K562 (cell line): ENCODE measurements at places on chromosomes 12 and 14. TPM values are rescaled to one million over a fixed set of nuclear protein-coding genes. Genes with fewer than 3 reads are reported as not detected.

DNA sequence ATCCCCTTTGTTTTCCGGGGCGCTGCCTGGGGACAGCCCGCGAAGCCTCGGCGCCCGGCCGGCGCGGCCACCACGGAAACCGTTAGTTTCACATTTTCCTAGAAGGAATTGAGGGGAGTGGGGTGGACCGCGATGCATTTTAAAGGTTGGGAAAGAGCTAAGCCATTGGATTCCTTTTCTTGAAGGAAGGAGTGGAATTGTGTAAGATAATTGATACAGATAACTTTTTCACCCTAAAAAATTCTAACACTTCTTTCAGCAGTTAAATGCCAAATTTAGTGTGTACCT, 137.1 kb downstream of the MON2 start:
- DNase-seq = no peak

DNA sequence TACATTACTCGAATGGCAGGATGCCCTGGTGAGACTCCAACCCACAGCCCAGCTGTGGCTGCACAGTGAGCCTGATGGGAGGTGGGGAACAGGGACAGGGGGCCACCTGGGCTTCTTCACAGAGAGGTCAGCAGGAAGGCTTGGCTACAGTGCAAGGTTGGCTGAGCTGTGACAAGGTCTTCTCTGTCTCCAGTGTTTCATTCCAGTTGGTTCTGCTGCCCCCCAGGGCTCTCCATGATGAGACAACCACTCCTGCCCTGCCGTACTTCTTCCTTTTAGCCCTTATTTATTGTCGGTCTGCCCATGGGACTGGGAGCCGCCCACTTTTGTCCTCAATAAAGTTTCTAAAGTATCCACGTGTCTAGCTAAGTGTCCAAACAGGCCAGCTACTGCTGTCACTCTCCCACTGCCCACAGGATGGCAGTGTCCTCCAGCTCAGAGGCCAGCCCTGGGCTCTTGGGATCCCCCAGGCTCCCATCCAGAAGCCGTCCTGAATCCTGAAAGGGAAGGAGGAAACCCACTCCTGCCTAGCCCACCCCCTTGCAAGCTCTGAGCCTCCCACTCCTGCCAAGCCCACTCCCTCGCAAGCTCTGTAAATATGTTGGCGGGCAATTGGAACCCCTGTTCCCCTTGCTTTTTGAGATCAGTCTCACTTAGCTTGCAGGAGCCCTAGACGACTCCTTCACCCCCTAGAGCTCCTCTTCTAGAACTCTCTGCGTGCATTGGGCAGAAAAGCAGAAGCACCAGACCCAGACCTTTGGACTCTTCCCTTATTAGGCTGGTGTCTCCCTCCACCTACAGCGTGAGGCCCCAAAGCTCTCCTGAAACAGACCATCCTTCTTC, 5.4 kb downstream of the C1QL4 start:
- DNase-seq = peak; percentile 75

DNA sequence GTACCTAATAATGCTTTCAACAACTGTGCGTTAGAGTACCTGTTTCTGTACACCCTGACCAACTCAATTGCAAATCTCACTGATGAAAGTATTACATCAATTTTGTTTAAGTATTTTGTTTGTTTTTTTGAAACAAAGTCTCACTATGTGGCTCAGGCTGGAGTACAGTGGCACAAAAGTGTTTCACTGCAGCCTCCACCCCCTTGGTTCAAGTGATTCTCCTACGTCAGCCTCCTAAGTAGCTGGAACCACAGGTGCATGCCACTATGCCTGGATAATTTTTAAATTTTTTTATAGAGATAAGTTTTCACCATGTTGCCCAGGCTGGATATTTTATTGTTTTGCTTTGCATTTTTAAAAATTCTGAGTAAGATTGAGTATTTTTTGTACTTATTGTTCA, 46.7 kb downstream of the YEATS4 start:
- no peak for DNase-seq

DNA sequence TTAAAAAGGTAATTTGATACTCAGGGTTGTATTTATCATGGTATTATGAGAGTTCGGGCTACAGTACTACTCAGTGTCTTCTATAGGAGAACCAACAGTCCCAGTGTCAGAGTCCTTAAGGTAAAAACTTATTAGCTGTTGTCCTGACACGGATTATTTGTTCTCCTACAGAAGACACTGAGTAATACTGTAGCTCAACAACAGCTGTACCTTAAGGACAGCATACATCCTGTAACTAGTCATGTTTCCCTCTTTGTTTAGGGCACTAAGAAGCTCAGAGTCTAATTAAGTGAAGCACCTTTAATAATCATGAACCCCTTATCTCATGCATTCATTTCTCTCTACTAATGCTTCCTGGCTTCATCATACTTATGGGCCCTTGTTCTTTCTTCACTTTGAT, 33.9 kb downstream of the ARF6 start:
- no peak for DNase-seq

DNA sequence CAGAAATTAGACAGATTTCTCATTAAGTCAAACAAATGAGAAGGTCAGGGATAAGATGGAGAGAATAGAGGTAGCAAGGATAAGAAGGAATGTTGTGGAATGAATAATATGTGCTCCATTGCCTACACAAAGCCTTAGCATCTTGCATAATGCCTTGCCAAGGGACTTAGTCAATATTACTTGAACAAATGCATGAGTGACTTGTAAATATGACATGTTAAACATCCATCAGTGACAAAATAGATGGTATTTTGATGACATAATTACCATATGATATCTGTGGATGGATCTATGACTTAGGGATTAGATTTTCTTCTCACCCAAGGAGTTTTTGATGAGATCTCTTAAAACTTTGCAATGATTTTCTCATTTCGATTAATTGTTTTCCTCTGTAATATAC, 194.1 kb upstream of the RASSF8 start:
- no peak for DNase-seq

- DNase-seq = no peak
Measured at GRCh38 chr12:69984241-69984640, 159.2 kb downstream of the MYRFL start.

DNA sequence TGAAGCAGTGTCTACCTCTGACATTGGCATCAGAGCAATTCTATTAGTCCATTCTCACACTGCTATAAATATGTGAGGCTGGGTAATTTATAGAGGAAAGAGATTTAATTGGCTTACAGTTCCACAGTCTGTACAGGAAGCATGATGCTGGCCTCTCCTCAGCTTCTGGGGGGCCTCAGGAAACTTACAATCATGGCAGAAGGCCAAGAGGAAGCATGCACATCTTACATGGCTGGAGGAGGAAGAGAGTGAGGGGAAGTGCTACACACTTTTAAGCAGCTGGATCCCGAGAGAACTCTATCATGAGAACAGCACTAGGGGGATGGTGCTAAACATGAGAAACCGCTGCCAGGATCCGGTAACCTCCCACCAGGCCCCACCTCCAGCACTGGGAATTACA, 25.7 kb upstream of the SEL1L start:
- no peak for DNase-seq

DNA sequence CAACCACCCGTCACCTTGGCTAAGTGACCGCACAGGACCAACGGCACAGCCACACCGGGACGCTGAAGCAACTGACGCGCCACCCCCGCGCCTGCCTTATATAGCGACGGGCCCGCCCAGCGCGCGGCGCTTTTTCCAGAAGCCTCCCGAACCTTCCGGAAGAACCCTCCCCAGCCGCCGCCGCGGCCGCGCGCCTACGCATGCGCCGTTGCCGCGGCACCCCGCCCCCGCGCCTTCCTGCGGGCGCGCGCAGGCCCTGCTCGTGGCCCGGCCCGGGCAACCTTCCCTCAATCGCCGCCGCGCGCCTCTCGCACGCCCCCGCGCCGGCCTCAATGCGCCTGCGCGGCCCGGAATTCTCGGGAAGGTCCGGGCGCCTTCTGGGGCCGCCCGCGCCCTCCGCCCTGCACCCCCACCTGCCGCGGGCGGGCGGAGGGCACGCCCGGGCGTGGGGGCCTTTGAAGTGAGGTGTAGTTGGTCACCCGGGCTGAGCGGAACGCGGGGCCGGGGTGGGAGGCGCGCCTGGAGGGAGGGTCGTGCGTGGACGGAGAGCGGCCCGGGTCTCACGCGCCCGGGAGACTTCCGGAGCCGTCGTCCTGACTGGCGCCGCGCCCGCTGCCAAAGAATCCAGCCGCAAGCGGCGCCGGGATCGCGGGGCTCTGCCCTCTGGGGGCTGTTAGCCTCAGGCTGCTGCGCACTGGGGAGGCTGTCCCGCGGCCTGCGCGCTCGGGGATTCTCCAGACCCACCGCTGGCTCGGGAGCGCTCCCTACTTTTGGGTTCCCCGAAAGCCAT, at the start of gene HSP90AA1:
TSS of gene HSP90AA1 (minus strand) at position 73 of the 790 bp plus-strand sequence. CDS start 666 bp downstream, outside the sequence.
- DNase-seq = peak; percentile 93

DNA sequence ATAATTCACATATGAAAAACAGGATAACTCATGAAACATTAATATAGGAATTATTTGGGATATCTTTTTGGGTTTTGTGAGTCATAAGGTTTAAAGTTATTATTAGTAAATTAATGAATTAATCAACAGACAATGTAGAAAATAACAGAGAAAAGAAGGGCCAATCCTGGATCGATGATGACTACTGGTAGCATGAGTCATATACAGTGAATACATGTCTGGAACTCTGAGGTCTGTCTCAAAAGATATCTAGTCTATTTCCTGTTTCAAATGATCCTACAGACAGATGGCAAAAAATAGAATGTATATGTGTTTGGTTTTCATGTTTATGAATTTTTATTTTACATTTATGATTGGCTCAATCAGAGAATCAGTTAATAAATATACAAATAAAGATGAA, 86.4 kb upstream of the RTL1 start:
- no peak for DNase-seq

- DNase-seq = no peak
Measured at GRCh38 chr14:99479160-99479905, 1.3 kb downstream of the SETD3 start.

- no peak for DNase-seq
Measured at GRCh38 chr12:125373375-125373774, 308.1 kb downstream of the AACS start.

DNA sequence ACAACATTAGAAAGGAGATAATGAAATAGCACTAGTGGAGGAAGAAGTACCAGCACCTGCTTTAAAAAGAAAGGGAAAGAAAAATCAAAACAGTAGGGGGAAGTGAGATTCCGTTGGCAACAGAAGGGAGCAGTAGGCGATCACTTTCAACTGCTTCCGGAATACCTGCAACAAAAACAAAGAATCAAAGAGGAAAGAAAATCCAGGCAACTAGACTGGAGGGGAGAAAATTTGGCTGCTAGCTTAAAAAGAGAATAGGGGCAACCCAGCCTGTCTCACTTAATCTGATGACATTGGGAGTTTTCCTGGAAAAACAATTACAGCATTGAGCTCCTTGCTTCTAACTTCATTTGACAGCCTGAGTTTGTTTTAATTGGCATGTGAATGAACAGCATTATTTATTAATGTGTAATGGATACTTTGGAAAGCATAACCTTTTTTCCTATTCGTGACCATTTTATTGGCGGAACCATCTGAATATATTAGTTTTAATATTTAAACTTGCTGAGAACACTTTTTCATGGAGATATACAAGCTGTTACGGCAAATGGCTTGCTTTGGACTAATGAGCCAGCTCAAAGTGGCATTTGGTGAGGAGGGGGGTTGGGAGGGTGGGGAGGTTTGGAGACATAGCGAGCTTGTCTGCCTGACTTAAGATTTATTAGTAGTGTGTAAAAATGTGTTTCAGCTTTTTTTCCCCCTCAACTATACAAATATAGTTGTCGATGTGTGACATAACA, 2.5 kb upstream of the DACT1 start:
- no peak for DNase-seq

GRCh38 chr14:100062590-100062989, 2.6 kb upstream of the EVL start:
- no peak for DNase-seq

GRCh38 chr12:46100551-46101484, 110.4 kb upstream of the SCAF11 start:
- DNase-seq = no peak

DNA sequence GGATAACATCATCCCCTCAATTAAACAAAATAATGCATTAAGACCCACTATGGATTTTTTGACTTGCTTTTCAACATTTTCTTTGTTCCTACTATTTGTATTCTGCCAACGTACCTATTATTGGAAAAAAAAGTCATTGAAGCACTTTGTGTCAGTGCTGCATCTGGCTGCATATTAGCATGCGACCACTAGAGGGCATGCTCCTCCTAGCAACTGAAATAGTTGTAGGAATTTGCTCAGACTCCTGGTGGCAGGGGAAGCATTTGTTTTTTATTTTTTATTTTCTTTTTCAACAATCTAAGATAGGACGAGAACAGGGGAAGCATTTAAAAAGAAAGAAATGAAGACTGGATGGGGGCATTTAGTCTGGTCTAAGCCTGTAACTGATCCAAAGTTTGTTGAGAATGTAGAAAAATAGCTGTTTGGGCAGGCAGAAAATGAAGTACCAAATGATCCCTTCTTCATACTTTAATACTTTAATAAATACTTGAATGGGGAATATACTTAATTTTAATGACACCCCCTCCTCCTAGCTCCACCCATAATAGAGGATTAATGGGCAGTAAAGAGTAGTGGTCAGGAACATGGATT, 14.5 kb upstream of the CLEC4A start:
- DNase-seq = peak; percentile 75

GRCh38 chr12:106135781-106136180, 3.0 kb downstream of the NUAK1 start:
- no peak for DNase-seq

- no peak for DNase-seq
Measured at GRCh38 chr14:81535396-81536164, 1.9 kb upstream of the SEL1L start.

DNA sequence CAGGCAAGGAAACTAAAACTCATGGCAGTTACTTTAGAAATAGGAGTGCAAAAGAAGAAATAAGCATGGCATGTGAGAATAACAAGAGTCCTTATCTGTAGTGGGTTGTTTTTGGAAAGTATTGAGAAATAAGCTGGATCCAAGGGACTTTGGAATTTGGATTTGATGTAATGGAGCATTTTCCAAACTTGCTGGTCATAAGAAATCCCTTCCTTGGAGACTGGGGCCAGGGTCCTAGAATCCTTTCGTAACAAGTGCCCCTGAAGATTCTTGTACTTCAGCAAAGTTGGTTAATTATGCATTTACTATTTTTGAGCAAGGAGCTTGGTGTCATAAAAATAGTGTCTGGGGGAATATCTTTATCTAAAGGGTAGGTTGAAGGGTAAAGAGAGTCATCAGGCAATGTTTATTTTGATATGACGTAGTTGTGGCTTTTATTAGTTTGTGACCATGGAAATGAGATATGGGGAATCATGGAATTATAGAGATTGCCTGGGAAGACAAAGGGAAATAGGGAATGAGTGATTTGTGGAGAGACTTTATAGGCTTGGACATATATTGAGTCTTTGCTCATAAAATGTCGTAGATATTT, 53.9 kb downstream of the WNK1 start:
- no peak for DNase-seq

GRCh38 chr12:8712572-8712971, 14.8 kb downstream of the RIMKLB start:
- DNase-seq = no peak

The WDR89 gene
- 15.7 and 19.0 TPM in 2 replicates for total RNA-seq

The ITGB7 gene
- 2.0 and 3.5 TPM in 2 replicates for total RNA-seq

The CABP1 gene
- not detected in 2 replicates for total RNA-seq

The PIK3C2G gene
- not detected in 2 replicates for total RNA-seq

The CTSG gene
- total RNA-seq = not detected in 2 replicates

The GPRC5D gene
- total RNA-seq = not detected in 2 replicates

The TBX5 gene
- not detected in 2 replicates for total RNA-seq

The HRK gene
- total RNA-seq = not detected in 2 replicates

The ADSS1 gene
- total RNA-seq = 4.2 and 4.9 TPM in 2 replicates

The SERPINA6 gene
- total RNA-seq = not detected in 2 replicates
